ENCODE measurements at places on chromosomes 16 and 17. TPM values are rescaled to one million over a fixed set of nuclear protein-coding genes. Genes with fewer than 3 reads are reported as not detected.
A peak's percentile ranks its signal among the peaks of the same experiment; 100 is the strongest.

Gene ITGAX
- 0.27 TPM for total RNA-seq

Gene CAPNS2
- 3.4 TPM for total RNA-seq

Gene TNFRSF13B
- total RNA-seq = not detected

Gene CLEC18B
- 4.9 TPM for total RNA-seq

DNA sequence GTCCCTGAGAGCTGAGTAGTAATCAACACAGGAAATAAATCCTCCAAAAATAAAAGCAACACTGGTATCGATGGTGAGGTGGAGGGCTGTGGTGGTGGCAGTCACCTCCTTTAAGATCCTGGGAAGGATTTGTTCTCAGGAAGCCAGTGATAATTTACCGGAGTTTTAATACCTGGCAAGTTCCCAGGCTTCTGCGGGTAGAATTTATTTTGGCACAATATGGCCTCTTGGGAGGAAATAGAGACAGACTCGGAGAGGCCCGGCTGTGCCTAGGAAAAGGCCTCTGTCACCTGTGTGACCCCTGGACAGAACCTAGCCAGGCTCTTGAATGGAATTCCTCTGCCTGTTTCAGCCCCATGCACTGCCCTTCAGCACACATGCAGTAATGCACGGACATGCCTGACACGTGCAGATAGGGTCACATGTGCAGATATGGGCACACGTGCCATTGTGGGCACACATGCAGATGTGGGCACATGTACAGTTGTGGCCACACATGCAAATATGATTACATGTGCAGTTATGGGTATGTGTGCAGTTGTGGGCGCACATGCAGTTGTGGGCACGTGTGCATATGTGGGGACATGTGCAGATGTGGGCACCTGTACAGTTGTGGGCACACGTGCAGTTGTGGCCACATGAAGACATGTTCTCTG lies 33.5 kb downstream of the MGAT5B start:
- no peaks in the 10 kb centered on the region for H3K4me1 ChIP-seq
- H3K4me3 ChIP-seq = no peak overlapping the region
- H3K36me3 ChIP-seq = no peaks in the 10 kb centered on the region
- no peak overlapping the region for H3K27ac ChIP-seq

GRCh38 chr16:2468233-2468724 lies 2.8 kb upstream of the NTN3 start:
- no peak overlapping the region for H3K27ac ChIP-seq
- H3K4me3 ChIP-seq = peak overlapping the region; percentile 54
- H3K4me1 ChIP-seq = peaks cover 20% of the 10 kb centered on the region
- no peaks in the 10 kb centered on the region for H3K36me3 ChIP-seq
- DNase-seq = no peak

- peak; percentile 31 for DNase-seq
- H3K27me3 ChIP-seq = peaks cover 7% of the 10 kb centered on the region
- H3K36me3 ChIP-seq = no peaks in the 10 kb centered on the region
These were observed at the start of gene PYCARD for GRCh38 chr16:31202414-31203375. PYCARD (minus strand) TSS chr16:31202760; CDS start chr16:31202690, 70 bp downstream.

DNA sequence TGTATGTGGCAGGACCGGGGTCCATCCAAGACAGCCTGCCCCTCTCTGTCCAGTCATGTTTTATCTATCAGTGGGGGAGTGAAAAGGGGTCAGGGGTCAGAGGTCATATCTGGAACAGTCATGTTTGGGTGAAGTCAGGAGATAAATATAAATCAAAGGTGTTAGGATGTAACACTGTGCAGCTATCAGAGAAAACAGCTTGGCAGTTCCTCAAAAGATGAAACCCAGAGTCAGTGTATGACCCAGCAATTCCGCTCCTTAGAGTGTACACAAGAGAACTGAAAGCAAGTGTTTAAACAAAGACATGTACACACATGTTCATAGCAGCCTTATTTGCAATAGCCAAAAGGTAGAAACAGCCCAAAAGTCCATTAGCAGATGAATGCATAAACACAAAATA lies 361.3 kb downstream of the FOXL1 start:
- H3K27me3 ChIP-seq = no peaks in the 10 kb centered on the region
- H3K4me1 ChIP-seq = peaks cover 19% of the 10 kb centered on the region
- H3K4me3 ChIP-seq = no peak overlapping the region
- H3K27ac ChIP-seq = no peak overlapping the region

- H3K27ac ChIP-seq = no peak overlapping the region
- H3K4me3 ChIP-seq = no peak overlapping the region
These were observed 25.8 kb upstream of the NACA2 start for GRCh38 chr17:61616783-61617182.

- H3K36me3 ChIP-seq = peaks cover 3% of the 10 kb centered on the region
- H3K4me3 ChIP-seq = no peak overlapping the region
- H3K27ac ChIP-seq = no peak overlapping the region
- H3K4me1 ChIP-seq = peaks cover 4% of the 10 kb centered on the region
These were observed 12.6 kb downstream of the MAP2K3 start for GRCh38 chr17:21297026-21297520.

DNA sequence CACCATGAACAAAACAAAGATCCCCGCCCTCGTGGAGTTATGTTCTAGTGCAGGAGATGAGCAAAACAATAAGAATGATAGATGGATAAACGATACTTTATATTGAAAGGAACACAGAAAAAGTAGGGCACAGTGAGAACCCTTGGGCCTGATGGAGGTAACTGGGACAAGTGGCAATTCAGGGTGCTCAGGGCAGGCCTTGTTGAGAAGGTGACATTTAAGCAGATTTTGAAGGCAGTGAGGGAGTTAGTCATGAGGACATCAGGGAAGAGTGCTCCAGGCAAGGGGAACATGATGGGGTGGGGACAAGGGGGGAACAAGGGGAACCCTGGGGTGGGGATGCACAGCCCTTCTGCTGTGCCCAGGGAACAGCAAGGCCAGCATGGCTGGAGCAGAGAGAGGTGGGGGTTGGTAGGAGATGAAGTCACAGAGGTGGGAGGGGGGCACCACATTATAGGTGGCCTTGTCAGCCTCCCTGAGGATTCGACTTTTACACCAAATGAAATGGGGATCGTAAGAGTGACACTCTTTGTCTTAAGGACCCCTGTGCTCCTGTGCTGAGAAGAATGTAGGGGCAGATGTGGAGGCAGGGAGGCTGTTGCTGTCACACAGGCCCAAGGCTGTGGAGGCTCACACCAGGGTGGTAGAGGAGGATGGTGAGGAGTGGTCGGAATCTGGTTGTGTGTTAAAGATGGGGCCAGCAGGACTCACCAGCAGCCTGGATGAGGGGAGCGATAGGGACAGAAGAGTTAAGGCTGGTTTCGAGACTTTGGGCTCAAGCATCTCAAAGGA lies 9.2 kb upstream of the PRM1 start:
- no peaks in the 10 kb centered on the region for H3K36me3 ChIP-seq
- no peak for DNase-seq
- H3K27me3 ChIP-seq = no peaks in the 10 kb centered on the region
- H3K27ac ChIP-seq = no peak overlapping the region

GRCh38 chr16:85556456-85557082 lies 56.6 kb upstream of the GSE1 start:
- no peak for DNase-seq
- H3K4me3 ChIP-seq = peak overlapping the region; percentile 65
- H3K36me3 ChIP-seq = no peaks in the 10 kb centered on the region
- no peaks in the 10 kb centered on the region for H3K27me3 ChIP-seq
- H3K27ac ChIP-seq = no peak overlapping the region

DNA sequence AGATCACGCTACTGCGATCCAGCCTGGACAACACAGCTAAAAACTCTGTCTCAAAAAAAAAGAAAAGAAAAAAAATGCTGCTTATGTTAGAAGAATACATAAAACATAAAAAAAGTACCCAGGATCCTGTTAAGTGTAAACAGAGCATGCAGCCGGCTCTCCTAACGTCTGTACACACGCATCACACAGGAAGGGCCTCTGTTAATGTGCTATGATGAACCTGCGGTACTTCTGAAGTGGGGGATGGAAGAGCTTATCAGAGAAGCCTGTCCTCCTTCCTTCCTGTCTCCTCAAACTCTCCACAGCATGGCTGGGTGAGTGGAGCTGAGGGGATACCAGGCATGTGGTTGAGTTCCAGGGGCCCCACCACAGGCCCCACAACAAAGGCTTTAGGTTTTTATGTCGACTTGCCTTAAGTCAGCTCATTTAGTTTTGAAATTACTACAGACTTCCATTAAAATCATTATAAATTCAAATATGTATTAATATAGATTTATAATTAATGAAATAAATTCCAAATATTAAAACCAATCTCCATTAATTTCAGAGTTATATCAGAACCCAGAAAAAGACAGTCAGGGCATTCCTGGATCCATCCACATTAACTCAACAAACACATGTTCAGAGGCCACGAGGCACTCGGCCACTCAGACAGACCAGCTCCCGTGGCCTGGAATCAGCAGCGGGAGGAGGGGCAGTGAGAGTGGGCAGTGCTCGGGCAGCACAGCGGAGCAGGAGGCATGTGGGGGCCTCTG lies 11.7 kb downstream of the CCDC57 start:
- DNase-seq = no peak
- H3K4me1 ChIP-seq = peaks cover 12% of the 10 kb centered on the region
- H3K27ac ChIP-seq = no peak overlapping the region
- H3K4me3 ChIP-seq = no peak overlapping the region

DNA sequence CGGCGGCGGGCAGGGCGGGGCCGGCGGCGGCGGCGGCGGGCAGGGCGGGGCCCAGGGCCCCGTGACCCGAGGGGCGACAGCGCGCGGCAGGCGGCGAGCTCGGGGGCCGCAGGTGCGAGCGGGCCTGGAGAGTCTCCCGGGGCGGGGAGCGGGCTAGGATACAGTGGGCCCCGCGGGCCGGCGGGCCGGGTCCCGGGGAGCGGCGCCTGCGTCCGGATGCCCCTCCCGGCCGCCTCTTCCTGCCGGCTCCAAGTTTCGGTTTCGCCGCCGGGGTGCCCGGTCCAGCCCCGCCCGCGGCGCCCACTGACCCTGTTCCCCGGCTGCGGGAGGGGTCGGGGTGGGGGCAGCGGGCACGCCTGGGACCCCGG lies at the start of gene RNF213:
Gene RNF213, plus strand, starts transcription at position 62 of the 368 bp plus-strand sequence. CDS start 2,830 bp downstream, outside the sequence.
- H3K27ac ChIP-seq = peak within 1 kb of the TSS; percentile 68
- no peaks in the 10 kb centered on the region for H3K27me3 ChIP-seq
- peak within 1 kb of the TSS; percentile 81 for H3K4me3 ChIP-seq
- peaks cover 7% of the 10 kb centered on the region for H3K4me1 ChIP-seq

- H3K4me3 ChIP-seq = no peak overlapping the region
- H3K4me1 ChIP-seq = peaks cover 32% of the 10 kb centered on the region
- DNase-seq = no peak
- H3K27me3 ChIP-seq = no peaks in the 10 kb centered on the region
These were observed 195.9 kb upstream of the CHMP6 start for GRCh38 chr17:80795754-80796153.

DNA sequence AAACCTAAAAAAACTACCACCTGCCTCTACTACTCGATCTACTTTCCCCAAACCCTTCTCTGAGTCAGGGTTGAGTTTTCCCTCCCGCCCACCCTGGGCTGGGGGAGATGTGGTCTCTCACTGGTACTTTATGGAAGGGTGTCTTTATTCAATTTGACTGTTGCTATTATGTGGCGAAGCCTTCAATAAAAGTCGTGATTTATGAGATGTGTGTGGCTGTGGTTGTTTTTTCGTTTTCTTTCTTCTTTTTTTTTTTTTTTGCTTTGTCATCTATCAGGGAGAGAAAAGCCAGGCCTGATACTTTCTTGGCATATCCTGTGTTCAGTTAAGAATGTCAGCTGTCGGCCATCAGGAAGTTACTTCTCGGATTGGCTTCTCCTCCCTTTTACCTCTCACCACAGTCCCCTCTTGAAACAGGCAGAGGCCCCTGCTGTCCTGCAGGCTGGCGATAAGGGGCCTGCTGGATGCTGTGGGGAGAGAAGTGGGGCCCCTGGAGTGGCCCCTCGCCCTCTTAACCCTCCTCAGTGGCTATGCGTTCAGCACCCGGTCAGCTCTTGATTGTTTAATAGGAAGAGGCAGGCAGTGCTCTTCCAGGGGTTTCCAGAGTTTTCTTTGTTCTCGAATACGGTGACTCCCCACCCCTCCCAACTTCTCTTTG lies 123.0 kb downstream of the MSI2 start:
- H3K4me3 ChIP-seq = no peak overlapping the region
- peak; percentile 40 for DNase-seq
- H3K27ac ChIP-seq = no peak overlapping the region
- H3K36me3 ChIP-seq = no peaks in the 10 kb centered on the region
- H3K27me3 ChIP-seq = no peaks in the 10 kb centered on the region

- H3K4me3 ChIP-seq = no peak overlapping the region
- no peaks in the 10 kb centered on the region for H3K36me3 ChIP-seq
- peaks cover 19% of the 10 kb centered on the region for H3K4me1 ChIP-seq
- no peak overlapping the region for H3K27ac ChIP-seq
These were observed 5.3 kb downstream of the PDK2 start for GRCh38 chr17:50100480-50100883.
